ENCODE measurements at places on chromosomes 2 and 18.

GRCh38 chr2:191840921-191841320 lies 6.0 kb downstream of the CAVIN2 start:
- no peak for DNase-seq

DNA sequence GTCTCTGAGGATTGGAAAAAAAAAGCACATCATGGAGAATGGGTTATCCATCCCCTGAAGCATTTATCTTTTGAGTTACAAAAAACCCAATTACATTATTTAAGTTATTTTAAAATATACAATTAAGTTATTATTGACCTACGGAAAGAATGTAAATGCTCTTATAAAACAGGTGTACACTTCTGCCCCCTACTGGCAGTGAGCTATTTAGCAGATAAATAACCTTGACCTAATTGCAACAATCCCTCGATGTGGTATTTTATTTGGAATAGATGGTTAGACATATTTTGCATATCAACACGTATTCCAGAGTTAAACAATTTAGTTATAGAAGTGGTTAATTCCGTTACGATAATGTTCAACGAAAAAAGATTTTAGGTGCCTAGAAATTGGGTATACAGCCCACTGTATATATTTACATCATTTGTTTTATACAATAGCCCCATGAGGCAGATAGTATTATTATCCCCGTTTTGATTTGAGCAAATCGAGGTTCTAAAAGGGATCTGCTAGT lies 9.1 kb upstream of the DAW1 start:
- DNase-seq: no peak

GRCh38 chr2:98089941-98090340 lies 3.0 kb downstream of the VWA3B start:
- no peak for DNase-seq

DNA sequence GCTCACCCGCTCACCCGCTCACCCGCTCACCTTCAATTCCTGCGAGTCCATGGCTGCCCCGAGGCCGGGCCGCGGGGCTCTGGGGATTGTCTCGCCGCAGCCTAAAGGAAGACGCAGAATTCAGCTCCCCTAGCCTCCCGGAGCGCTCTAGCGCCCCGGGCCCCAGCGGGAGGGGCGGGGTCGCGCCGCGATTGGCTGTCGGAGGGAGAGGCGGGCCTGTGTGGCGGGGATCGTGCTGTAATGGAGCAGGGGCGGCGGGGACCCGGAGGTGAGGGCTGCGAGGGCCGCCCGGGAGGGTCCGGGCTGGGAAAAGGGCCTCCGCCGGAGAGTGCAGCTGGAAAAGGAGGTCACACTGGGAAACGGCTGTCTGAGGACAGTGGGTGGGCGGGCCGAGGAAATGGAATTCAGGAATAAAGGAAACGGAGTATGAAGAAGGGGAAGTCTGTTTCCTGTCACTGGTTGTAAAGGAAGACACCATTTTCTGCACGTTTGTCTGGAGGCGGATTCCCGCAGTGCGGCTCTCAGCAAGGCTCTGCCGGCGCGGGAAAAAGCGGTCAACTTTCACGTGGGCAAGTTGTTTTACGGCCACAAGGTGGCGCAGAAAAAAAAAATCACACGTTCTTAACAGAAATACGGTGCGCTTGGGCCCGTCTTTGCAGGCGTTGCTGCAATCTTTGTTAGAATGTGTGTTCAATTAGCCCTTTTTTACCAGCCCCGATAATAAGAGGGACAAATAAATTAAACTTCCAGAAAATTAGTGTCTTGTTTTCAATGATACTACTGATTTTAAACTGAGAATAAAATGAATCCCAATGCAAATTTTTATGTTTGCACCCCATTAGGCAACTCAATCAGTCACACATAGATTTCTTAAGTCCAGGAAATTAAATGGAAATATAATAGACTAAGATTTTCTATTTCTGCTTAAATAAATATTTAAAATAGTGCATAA lies at the start of gene TTC21B:
Gene TTC21B (minus strand): TSS at position 122 of the 952 bp plus-strand sequence. CDS start 71 bp downstream, at position 51.
- DNase-seq: peak; percentile 93

- no peak for DNase-seq
Observed at GRCh38 chr18:54945576-54946125, 13.6 kb downstream of the CCDC68 start.

DNA sequence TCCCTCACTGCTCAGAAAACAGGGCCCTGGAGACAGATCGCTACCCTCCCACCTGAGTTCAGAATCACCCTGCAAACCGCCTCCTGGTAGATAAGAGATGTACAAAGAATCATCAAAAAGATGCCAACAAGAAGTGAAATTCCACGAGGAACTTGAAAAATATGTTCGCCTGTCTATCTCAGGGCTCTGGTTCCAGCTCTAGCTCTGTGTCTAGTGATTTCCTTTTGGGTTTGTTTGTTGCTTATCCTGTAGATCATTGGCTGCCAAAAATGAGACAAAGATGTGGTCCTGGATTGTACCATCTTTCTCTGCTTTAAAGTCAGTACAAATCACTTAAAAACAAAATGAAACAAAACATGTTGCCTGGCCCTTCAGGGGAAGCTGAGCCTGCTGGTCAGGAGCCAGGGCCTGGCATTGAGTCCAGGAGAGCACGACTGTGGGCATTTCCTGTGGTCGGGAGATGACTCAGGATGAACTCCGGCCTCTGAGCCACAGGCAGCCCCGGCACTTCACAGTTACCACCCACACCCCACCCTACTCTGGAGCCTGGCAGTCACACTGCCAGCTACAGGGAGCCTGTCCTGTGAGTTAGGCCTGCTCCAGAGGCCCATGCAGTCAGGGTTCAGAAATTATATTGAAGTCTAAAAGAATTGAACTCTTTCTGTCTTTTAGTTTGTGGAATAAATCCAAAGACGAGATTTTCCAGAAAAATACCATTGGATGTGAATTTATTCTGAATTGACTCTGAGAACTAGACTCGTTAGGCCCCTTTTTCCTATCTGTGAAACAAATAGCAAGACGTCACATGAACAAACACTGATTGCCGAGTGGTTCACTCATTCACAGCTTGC lies 8.0 kb upstream of the ITGB6 start:
- no peak for DNase-seq

DNA sequence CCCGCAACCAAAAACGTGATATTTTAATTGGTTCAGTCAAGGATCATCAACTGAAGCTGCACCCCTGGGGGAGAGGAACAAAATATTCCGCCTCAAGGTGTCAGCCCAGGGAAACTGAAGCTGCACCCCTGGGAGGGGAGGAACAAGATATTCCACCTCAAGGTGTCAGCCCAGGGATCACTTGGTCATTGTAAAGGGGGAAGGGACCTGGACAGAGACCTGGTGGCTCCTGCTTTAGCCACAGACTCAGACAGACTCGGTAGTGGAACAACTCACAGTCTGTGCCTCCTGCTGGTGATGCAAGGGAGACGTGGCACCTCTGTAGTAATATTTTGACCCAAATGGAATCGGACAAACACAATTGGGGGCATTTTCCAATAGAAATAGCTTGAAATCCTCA lies 75.1 kb downstream of the GBX2 start:
- DNase-seq: no peak

DNA sequence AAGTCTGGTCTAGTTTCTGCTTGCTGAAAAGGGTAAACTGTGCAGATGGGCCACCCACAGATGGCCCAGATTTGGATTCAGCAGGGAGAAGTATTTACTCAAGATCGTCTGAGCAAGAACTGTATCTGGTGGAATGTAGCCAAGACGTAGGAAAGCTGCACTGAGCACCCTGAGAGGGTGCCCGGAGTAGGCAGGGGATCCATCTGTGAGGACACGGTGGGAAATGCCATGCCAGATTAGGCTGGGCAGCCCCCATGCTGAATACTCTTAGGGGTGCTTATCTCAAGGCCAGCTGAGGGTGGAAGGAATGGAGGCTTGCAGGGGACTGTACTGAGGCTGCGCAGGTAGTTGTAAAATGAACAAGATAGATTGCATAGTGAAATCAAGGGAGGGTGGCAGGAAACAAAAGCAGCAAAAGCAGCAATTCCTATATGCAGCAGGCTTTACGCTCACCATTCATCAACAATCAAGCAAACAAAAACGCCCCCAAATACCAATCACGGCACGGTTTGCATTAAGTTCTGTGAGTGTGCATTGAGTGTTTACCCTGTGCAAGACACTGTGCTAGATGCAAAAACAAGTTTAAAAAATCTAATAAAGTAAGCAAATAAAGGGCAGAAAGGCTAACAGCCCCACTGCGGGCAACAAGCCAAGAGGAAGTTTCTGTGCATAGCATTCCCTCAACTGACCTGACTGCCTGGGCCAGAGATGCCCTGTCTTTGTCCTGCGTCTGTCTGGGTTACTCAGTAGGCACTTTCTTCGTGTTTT lies 32.2 kb upstream of the LPIN2 start:
- DNase-seq: no peak

GRCh38 chr2:197710424-197711042 lies 5.4 kb downstream of the MARS2 start:
- DNase-seq: no peak

- DNase-seq: no peak
Observed at GRCh38 chr2:26465266-26465925, 12.5 kb downstream of the OTOF start.

GRCh38 chr18:58640428-58640805 lies 11.5 kb upstream of the ALPK2 start:
- no peak for DNase-seq

DNA sequence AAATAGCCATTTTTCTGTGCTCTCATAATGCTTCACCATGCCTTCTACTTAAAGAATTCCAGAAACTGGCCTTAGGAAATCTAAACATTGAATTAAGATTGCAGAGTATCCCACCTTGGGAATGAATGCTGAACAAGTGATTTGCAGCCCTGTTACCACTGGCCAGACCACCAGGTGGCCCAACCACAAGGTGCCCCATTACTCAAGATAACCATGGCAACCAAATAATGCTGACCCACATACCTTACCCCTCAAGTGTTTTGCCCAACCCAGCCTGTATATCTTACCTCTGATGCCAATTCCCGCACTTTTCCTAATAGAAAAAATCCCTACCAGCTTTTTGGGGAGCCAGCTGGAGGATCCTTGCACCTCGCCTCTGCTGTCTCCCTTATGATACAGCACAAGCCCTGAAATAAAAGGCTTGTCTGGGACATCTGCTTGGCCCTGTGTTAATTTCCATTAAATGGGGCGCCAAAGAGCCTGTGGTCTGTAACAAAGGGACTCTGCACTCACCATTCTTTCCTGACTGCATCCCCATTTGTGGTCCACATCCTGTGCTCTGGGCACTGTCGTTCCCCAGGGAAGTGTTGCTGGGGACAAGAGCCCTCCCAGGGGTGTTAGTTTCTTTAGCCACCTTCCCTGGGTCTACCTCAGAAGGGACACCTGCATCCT lies 17.3 kb upstream of the KCNF1 start:
- no peak for DNase-seq

- DNase-seq: no peak
Observed at GRCh38 chr2:144074450-144074849, 445.5 kb downstream of the ZEB2 start.

DNA sequence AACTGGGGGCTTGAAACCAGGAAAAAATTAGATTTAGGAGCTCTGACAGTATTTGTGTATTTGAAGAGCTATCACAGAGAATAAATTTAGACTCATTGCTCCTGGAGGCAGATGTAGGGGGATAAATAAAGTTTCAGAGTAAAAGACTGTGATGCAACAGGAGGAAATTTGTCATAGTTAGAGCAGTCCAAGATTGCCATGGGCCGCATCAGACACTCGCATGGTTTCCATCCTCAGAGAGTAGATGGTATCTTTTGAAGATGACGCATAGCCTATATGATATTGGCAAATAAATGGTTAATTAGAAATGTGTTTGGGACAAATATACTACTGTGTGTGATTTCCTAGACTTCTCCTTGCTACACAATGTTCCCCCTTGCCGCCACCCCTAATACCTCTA lies 170.5 kb downstream of the FTCDNL1 start:
- DNase-seq: no peak

GRCh38 chr2:206982360-206982955 lies 43.1 kb downstream of the CPO start:
- no peak for DNase-seq

GRCh38 chr2:152126664-152127063 lies 27.8 kb upstream of the CACNB4 start:
- no peak for DNase-seq

DNA sequence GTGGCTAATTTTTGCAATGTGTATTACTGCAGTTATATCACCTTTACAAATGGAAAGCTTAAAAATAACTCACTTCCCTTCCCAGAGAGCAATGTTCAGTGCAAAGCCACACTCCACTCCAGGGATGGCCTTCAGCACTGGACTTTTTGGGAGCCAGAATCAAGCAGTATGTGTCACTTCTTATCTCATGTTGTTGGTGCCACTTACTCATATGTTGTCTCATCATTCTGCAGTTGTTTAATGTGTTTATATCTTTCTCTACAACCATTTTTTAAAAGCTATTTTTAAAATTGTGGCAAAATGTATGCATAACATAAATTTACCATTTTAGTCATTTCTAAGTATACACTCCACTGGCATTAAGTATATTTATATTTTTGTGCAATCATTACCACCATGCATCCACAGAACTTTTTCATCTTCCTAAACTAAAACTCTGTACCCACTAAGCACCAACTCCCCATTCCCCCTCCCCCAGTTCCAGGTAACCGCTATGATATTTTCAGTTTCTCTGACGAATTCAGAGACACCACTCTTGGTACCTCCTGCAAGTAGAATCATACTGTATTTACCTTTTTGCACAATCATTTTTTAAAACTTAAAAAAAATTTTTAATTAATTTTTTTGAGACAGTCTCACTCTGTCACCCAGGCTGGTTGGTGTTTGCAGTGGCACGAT lies 32.1 kb upstream of the CD8A start:
- no peak for DNase-seq

DNA sequence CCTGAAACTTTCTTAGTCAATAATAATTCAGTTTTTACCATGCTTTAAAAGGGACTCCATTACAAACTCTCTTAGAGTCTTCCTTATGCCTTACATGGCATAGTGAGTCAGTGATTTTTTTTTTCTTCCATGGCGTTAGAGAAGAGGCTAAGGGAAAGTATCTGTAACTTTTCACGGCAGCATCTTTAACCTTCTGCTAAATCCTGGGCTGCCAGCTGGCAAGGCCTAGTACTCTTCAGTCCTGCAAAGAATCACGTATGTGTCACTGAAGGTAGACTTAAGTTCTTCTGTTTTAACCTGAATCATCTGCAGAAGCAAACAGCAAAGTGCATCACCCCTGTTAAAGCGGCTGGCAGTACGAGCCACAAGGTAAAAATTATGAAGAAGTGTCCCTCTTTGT lies 286.3 kb upstream of the FN1 start:
- DNase-seq: no peak

GRCh38 chr18:79459946-79460480 lies 64.3 kb downstream of the NFATC1 start:
- DNase-seq: no peak

DNA sequence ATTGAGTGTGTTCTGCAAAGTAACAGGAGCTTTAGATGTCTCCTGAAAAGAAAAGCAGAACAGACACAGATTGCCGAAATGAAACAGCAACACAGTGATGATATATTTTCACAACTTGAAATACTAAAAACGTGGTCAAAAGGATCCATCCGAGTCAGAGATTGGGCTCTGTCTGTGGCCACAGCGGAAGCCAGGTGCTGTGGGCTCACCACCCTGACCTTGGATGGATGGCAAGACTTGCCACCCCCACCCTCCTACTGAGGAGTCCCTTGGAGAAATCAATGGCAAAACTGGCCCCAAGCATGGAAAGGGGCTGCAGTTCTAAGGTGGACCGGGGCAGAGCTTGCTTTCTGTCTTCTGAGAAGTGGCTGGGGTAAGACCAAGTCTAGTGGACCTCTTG lies 31.4 kb upstream of the ACKR3 start:
- DNase-seq: no peak

- DNase-seq: no peak
Observed at GRCh38 chr2:219016721-219017120, 23.5 kb upstream of the CRYBA2 start.

- no peak for DNase-seq
Observed at GRCh38 chr18:616380-616995, 19.7 kb downstream of the CLUL1 start.
